ENCODE measurements at places on chromosomes 3 and 15. TPM values are rescaled to one million over a fixed set of nuclear protein-coding genes. Genes with fewer than 3 reads are reported as not detected.

DNA sequence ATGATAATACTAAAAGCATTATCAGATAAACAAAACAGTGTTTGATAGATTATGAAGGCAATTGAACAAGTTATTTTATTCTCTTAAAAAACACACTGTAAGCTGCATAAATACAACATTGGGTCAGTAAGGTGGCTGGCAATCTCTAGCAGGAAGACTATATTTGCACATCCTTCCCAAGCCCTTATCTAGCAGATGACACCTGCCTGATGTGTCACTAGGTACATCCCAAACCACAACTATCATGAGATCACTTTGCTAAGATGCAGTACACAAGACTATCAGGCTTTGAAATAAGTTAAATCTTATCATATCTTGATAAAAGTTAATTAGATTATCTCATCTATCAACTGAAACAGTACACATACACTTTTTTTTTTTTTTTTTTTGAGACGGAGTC lies 417.4 kb downstream of the MECOM start:
- H3K27me3 ChIP-seq: no peaks in the 10 kb centered on the region
- peaks cover 32% of the 10 kb centered on the region for H3K4me1 ChIP-seq
- DNase-seq: no peak
- H3K36me3 ChIP-seq: no peaks in the 10 kb centered on the region

GRCh38 chr3:114143817-114144216 lies 35.0 kb downstream of the DRD3 start:
- no peaks in the 10 kb centered on the region for H3K4me1 ChIP-seq
- no peaks in the 10 kb centered on the region for H3K36me3 ChIP-seq
- no peak for DNase-seq
- no peak overlapping the region for H3K27ac ChIP-seq
- no peaks in the 10 kb centered on the region for H3K27me3 ChIP-seq
- no peak overlapping the region for H3K4me3 ChIP-seq

GRCh38 chr3:71304684-71305083 lies 278.8 kb downstream of the FOXP1 start:
- H3K4me3 ChIP-seq: no peak overlapping the region
- H3K27me3 ChIP-seq: no peaks in the 10 kb centered on the region
- DNase-seq: peak; percentile 33
- peak overlapping the region; percentile 57 for H3K27ac ChIP-seq
- H3K4me1 ChIP-seq: peaks cover 33% of the 10 kb centered on the region
- no peaks in the 10 kb centered on the region for H3K36me3 ChIP-seq

The QTRT2 gene
- total RNA-seq: 15.8 TPM

DNA sequence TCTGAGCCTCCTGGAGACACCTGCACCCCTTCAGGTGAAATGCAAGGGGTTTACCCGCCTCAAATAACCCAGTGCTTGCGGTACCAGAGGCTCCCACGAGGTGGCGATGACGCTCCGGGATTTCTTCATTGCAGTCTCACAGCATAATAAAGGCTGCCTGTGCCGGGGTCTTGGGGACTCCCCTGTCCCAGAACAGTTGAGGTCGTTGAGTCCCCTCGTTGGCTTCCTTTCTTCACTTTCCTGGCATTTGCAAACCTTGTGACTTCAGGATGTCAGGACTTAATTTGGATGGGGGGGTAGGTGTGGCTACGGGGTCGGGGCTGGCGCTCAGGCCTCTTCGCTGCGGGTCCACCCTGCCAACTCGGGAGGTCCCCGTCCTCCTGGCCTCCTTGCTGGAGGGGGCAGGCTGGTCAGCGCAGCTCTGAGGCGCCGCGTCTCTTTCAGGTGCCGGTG lies 1.3 kb downstream of the GNAT1 start:
- no peak overlapping the region for H3K27ac ChIP-seq
- peaks cover 34% of the 10 kb centered on the region for H3K4me1 ChIP-seq
- peak; percentile 73 for DNase-seq
- H3K4me3 ChIP-seq: no peak overlapping the region

DNA sequence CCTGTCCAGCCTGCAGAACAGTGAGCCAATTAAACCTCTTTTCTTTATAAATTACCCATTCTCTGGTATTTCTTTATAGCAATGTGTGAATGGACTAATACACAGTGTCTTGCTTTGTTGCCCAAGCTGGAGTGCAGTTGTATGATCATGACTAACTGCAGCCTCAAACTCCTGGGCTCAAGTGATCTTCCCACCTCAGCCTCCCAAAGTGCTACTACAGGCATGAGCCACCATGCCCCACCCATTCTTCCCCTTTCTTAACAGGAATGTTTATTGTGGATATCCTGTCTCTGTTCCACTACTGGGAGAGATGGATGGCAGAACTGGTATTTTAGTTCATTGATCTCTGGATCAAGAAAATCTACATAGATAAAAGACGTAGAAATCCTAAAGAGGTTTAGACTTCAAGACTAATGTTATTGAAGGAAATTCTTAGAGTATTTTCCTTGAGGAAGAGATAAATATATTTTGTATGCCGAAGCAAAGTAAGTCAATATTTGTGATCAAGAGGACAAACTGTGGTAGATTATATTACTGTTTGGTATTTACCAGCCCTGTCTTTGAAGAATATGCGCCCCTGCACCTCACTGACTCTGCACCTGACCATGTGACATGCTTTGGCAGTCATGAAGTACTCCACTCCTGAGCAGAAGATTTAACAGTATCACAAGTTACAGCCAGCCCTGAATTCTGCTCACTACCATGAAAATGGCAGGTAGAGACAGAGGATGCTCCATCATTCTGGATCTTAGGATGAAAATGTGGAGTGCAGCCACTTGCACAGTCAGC lies 42.9 kb downstream of the UACA start:
- H3K4me3 ChIP-seq: no peak overlapping the region
- DNase-seq: no peak
- H3K4me1 ChIP-seq: peaks cover 23% of the 10 kb centered on the region
- H3K27ac ChIP-seq: no peak overlapping the region
- no peaks in the 10 kb centered on the region for H3K27me3 ChIP-seq

DNA sequence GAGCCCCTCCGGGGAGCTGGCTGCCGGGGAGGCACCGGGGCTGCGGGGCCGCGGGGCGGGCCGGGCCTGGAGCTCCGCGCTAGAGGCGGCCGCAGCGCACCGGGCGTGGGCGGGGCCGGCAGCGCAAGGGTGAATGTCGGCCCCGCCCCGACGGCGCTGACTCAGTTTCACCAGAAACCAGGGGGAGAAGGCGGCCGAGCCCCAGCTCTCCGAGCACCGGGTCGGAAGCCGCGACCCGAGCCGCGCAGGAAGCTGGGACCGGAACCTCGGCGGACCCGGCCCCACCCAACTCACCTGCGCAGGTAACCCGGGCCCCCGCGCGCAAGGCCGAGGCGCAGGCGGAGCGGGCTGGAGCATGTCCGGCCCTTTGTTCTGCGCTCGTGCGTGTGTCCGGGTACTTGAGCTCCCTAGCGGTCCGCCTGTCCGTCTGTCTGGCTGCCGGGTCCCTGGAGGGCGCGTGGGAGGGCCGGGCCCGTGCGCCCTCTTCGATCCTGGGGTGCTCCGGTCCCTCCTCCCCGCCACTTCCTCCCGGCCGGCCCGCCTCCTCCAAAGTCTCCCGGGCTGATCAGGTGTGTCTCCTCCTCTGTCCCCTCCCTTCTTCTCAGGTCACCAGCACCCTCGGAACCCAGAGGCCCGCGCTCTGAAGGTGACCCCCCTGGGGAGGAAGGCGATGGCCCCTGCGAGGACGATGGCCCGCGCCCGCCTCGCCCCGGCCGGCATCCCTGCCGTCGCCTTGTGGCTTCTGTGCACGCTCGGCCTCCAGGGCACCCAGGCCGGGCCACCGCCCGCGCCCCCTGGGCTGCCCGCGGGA lies at the start of gene SPINT1:
SPINT1 (plus strand) TSS at position 164 of the 811 bp plus-strand sequence; CDS start at position 671, 507 bp downstream.
- peaks cover 41% of the 10 kb centered on the region for H3K4me1 ChIP-seq
- H3K36me3 ChIP-seq: no peaks in the 10 kb centered on the region
- H3K27ac ChIP-seq: peak within 1 kb of the TSS; percentile 79
- DNase-seq: peak; percentile 73
- peak within 1 kb of the TSS; percentile 21 for H3K4me3 ChIP-seq
- H3K27me3 ChIP-seq: no peaks in the 10 kb centered on the region

DNA sequence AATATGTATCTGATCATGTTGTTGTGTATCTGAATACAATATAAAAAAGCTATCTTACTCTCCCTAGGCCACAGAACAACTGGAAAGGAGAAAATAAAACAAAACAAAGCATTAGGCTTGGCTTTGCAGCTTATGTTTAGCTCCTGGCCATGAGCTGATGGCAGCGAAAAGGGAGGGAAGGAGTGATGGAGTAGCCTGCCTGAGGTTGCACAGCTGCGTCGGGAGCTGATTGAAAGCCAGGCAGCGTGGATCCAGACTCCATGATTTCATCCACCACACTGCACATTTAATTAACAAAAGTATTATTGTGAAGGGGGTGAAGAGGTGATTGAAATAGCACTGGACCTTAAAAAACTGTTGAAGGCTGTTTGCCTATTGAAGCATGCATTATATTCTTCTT lies 212.2 kb downstream of the GABRG3 start:
- no peak overlapping the region for H3K27ac ChIP-seq
- H3K4me1 ChIP-seq: no peaks in the 10 kb centered on the region
- H3K36me3 ChIP-seq: no peaks in the 10 kb centered on the region
- DNase-seq: no peak

The DUT gene
- 71.1 TPM for total RNA-seq

Data from body of pancreas (tissue), 4 donors.